Stimulated activated CD4-positive, alpha-beta T cell treated with anti-CD3 and anti-CD28 coated beads, Interleukin-1b, Interleukin-23, amount 100 ng/mL, for 24 hours (primary cell): ENCODE measurements at places on chromosomes 2 and 18.

- DNase-seq = no peak
Observed at GRCh38 chr2:233287871-233288270, 19.7 kb upstream of the SAG start.

DNA sequence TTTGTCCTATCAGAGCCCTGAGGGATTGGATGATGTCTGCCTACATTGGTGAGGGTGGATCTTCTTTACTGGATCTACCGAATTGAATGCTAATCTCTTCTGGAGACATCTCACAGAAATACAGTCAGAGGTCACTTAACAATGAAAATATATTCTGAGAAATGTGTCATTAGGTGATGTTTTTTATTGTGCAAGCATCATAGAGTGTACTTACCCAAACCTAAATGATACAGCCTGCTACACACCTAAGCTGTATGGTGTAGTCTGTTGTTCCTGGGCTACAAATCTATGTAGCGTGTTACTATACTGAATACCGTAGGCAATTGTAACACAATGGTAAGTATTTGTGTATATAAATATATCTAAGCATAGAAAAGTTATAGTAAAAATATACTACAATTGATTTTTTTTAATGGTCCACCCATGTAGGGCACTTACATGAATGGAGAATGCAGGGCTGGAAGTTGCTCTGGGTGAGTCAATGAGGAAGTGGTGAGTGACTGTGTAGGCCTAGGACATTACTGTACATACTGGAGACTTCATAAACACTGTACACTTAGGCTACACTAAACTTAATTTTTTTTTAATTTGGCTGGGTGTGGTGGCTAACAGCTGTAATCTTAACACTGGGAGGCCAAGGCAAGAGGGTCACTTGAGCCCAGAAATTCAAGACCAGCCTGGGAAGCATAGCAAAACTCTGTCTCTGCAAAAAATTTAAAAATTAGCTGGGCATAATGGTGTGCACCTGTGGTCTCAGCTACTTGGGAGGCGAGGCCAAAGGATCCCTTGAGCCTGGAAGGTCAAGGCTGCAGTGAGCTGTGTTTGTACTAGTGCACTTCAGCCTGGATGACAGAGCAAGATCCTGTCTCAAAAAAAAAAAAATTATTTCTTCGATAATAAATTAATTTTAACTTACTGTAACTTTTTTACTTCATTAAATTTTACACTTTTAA, 226.3 kb upstream of the UBE2E3 start:
- no peak for DNase-seq

GRCh38 chr2:231378026-231378722, 17.3 kb upstream of the B3GNT7 start:
- no peak for DNase-seq

- no peak for DNase-seq
Observed at GRCh38 chr2:190123956-190124355, 61.4 kb upstream of the MSTN start.

- no peak for DNase-seq
Observed at GRCh38 chr18:75097491-75098225, 111.3 kb downstream of the PTGR3 start.

- DNase-seq = no peak
Observed at GRCh38 chr2:200922439-200922838, 33.3 kb downstream of the NIF3L1 start.

DNA sequence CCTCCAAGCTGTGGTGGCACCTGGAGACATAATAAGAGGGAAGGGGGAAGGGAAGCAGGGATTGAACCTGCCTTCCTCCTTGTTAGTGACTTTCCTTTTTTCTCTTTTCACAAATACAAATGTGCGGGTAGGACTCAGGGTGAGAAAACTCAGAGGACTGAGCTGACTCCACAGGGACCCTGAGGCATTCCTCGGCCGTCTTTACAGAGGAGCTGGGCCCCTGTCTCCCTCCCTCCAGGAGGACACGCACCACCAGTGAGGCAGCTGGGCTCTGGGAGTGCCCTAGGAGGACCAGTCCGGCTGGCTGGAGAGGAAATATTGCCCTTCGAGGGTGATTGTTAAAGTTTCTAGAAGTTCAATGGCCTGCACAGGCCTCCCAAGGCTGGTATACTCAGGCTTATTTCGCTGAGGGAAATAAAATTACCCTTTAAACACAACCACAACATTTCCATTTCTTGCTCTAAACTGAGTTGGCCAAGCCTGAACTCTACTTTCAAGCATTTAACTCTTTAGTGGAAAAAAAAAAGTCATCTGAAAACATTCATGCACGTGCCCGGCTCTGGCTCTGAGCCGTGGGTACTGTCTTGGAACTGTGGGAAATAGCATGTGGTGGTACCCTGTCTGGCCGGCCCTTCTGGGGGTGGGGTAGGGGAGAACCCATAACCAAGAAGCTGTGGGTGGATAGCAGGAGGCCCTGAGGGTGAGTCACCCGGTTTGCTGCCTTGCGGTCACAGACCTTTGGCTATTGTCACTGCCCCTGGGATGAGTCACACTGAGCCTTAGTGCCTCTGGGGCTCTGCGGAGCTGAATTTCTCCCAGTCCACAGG, 116.0 kb downstream of the COPS8 start:
- DNase-seq = no peak

- DNase-seq = no peak
Observed at GRCh38 chr2:187125318-187125717, 276.3 kb upstream of the ZSWIM2 start.
